EH (cell line): ENCODE measurements at places on chromosomes 13 and 19.

DNA sequence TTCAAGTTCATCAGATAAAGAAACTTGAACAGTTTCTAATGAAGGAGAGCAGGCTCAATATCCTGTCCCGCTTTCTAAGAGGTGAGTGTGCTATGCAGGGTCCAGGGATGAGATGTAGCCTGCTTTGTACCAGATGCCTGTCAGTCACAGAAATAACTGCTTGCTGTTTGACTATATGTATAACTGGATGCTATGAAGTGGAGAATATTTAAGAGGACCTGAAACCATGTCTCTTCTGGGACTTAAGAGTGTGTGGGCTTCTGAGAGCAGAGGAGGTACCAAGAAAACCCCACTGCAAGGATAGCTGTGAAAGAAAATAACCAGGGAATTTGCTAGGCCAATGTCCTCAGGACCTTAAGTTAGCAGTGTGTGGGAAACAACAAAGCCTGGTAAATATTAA lies 246.3 kb upstream of the RFC3 start:
- no peak for DNase-seq

GRCh38 chr19:47768604-47769003 lies 9.9 kb upstream of the SELENOW start:
- DNase-seq = no peak

GRCh38 chr19:29292153-29292552 lies 79.2 kb upstream of the UQCRFS1 start:
- DNase-seq = no peak

DNA sequence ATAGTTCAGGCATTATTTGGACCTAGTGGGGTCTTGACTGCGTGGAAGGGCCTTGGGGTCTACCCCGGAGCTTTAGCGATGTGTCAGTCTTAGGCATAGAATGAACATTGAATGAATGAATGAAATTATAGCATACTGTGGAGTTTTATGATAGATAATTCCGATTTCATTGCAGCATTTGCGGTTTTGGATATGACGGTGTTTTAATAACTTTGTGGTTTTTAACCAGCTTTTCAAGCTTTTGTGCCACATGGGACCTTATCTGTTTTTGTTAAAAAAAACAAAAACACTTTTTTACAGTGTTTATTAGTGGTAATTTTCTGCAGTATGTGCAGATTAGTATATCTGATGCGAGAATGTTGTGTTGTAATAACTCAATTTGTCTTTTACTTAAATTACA lies 696 bp downstream of the NUP58 start:
- no peak for DNase-seq

DNA sequence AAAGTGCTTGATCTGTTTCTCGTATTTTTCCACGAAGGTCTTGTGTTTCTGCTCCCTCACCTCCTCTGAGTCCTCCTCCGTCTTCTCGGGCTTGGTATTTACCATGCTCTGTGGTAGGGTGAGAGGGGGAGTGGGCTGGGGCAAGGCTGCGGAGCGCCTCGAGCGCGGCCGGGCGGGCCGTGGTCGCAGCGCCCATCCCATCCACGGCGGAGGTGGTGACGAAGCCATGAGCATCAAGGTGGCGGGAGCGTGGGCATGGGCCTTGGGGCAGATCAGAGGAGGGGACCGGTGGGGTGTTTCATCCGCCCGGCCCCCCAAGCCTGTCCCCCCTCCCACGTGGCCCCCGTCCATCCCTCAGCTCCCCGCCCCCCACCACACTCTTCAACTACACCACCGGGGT lies 7.9 kb downstream of the CDC37 start:
- DNase-seq = no peak

DNA sequence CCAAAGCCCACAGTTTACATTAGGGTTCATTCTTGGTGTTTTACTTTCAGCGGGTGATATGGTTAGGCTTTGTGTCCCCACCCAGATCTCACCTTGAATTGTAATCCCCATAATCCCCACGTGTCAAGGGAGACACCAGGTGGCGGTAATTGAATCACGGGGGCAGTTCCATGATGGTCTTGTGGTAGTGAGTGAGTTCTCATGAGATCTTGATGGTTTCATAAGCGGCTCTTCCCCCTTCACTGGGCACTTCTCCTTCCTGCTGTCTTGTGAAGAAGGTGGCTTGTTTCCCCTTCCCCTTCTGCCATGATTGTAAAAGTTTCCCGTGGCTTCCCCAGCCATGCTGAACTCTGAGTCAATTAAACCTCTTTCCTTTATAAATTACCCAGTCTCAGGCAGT lies 12.0 kb downstream of the FPR2 start:
- no peak for DNase-seq

GRCh38 chr19:6352381-6353165 lies 8.8 kb upstream of the CLPP start:
- DNase-seq = no peak

- no peak for DNase-seq
Observed at GRCh38 chr13:59879281-59879680, 284.4 kb downstream of the DIAPH3 start.

DNA sequence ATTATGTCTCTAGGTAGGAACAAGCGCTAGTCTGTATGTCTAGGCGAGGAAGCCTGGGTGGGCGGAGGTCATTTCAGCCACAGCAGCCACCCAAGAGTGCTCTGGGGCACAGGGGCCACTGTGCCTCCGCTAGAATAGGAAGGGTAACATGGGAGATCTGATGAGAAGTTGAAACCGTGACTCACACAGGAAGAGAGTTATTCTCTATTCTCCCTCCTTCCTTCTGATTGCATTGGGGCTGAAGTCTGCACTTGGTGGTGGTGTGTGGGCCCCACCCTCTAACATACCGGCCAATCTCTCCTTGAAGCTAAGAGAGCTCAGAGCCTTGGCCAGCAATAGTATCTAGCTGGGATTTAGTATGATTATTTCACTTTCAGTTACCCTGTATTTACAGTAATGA lies 20.3 kb upstream of the GGACT start:
- peak; percentile 3 for DNase-seq

- DNase-seq = peak; percentile 43
Observed at GRCh38 chr13:32581177-32581786, 5.0 kb upstream of the PDS5B start.
